A673 (cell line): ENCODE measurements at places on chromosomes 5 and 9. TPM values are rescaled to one million over a fixed set of nuclear protein-coding genes. Genes with fewer than 3 reads are reported as not detected.

Gene TAF1L
- total RNA-seq = not detected in 2 replicates

- H3K4me3 ChIP-seq = no peak overlapping the region
- no peak for DNase-seq
- no peak overlapping the region for H3K27ac ChIP-seq
- H3K36me3 ChIP-seq = no peaks in the 10 kb centered on the region
Observed at GRCh38 chr5:82104872-82105271, 133.0 kb downstream of the ATG10 start.

Gene OLFM1
- total RNA-seq = 278 and 308 TPM in 2 replicates

DNA sequence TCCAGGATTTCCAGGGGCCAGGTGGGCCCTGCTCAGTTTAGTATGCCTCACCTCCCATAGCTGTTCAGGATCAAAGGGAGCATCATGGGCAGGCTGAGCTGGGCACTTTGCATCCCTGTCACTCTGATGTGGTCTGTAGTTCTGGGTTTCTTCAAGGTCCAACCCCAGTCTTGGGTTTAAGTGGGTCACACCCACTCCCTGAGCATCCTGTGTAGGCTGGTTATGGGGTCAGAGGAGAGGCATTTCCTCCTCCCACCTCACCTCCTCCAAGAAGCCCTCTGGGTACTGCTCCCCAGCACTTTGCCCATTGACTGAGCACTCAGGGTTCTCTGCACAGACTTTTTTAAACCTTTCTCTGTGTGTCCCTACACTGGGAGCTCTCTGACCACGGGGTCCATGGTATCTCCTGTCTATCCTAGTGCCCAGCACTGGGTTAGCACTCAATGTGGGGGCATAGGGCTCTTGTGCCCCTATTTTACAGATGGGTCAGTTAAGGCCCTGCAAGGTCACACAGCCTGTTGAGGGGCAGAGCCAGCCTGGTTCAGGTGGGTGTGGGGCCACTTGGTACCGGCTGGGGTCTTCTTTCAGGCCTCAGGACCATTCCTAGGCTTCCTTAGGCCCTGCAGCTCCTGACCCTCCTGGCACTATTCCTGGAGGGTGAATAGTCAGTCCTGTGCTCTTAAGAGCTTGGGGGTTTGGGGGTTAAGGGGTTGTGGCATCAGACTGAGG lies 19.0 kb downstream of the CXXC5 start:
- no peaks in the 10 kb centered on the region for H3K36me3 ChIP-seq
- H3K27ac ChIP-seq = peak overlapping the region; percentile 91
- DNase-seq = no peak
- H3K27me3 ChIP-seq = no peaks in the 10 kb centered on the region

GRCh38 chr5:155290937-155291336 lies 277.4 kb downstream of the KIF4B start:
- H3K27ac ChIP-seq = no peak overlapping the region
- no peaks in the 10 kb centered on the region for H3K36me3 ChIP-seq
- no peaks in the 10 kb centered on the region for H3K27me3 ChIP-seq
- DNase-seq = no peak
- no peaks in the 10 kb centered on the region for H3K4me1 ChIP-seq

- no peak overlapping the region for H3K27ac ChIP-seq
- H3K27me3 ChIP-seq = no peaks in the 10 kb centered on the region
- DNase-seq = no peak
- H3K4me3 ChIP-seq = no peak overlapping the region
- H3K4me1 ChIP-seq = peaks cover 17% of the 10 kb centered on the region
- H3K36me3 ChIP-seq = no peaks in the 10 kb centered on the region
Observed at GRCh38 chr9:75389101-75389500, 300.8 kb downstream of the OSTF1 start.

Gene PAEP
- not detected in 2 replicates for total RNA-seq

Gene RGS7BP
- total RNA-seq = 3.1 TPM in 2 replicates

DNA sequence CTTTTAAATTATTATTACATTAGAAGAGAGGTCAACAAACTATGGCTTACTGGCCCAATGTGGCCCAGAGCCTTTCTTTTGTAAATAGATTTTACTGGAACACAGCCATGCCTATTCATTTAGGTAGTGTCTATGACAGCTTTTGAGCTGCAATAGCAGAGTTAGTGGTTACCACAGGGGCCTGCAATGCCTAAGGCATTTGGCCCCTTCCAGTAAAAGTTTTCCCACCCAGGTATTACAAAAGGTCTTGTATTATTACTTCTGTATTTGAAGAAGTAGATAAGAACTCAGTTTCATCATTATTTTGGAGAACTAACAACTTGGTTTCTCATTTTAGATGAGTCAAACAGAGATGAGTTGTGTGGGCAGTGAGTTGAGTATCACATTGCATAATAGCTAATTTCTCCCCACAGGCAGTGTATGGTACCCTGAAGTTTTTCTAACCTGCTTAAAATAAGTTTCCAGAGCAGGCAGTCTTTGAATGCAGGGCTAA lies 9.5 kb downstream of the MTRR start:
- H3K4me1 ChIP-seq = peaks cover 30% of the 10 kb centered on the region
- H3K27ac ChIP-seq = no peak overlapping the region
- H3K27me3 ChIP-seq = no peaks in the 10 kb centered on the region
- peaks cover 65% of the 10 kb centered on the region for H3K36me3 ChIP-seq
- no peak overlapping the region for H3K4me3 ChIP-seq

GRCh38 chr5:124161266-124161665 lies 585.2 kb downstream of the ZNF608 start:
- H3K27ac ChIP-seq = no peak overlapping the region
- H3K36me3 ChIP-seq = no peaks in the 10 kb centered on the region
- H3K4me3 ChIP-seq = no peak overlapping the region
- no peaks in the 10 kb centered on the region for H3K4me1 ChIP-seq

- H3K4me1 ChIP-seq = no peaks in the 10 kb centered on the region
- H3K27me3 ChIP-seq = peaks cover 31% of the 10 kb centered on the region
- no peak overlapping the region for H3K27ac ChIP-seq
- no peaks in the 10 kb centered on the region for H3K36me3 ChIP-seq
- no peak for DNase-seq
Observed at GRCh38 chr5:6572825-6573380, 59.9 kb downstream of the NSUN2 start.

DNA sequence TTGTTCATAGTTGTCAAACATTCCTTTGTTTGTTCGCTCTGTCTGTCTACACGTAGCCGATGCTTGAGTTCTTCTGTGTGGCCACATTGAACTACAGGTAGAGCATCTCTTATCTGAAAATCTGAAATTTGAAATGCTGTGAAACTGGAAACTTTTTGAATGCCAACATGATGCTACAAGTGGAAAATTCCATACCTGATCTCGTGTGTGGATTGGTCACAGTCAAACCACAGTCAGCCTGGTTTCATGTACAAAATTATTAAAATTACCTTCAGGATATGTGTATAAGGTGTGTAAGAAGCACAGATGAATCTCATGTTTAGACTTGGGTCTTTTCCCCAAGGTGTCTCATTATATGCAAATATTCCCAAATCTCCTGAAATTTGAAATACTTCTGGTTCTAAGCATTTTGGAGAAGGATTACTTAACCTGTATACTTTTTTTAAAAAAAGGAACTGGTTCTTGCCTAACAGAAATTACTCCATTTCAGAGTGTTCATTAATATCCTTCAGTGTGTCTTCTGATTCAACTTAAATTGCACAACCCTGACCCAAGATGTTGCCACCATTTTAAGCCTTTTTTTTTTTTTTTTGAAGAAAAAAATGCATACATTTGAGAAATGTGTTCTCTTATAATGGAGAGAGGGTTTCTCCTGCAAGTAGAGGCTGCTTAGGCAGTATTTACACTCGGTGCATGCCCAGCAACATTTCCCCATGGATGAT lies 254.3 kb downstream of the MAST4 start:
- peaks cover 6% of the 10 kb centered on the region for H3K4me1 ChIP-seq
- H3K36me3 ChIP-seq = no peaks in the 10 kb centered on the region
- H3K27me3 ChIP-seq = no peaks in the 10 kb centered on the region

GRCh38 chr9:20570087-20570486 lies 52.2 kb downstream of the MLLT3 start:
- no peaks in the 10 kb centered on the region for H3K27me3 ChIP-seq
- H3K27ac ChIP-seq = no peak overlapping the region
- no peak for DNase-seq
- H3K4me3 ChIP-seq = no peak overlapping the region

GRCh38 chr5:146048994-146049703 lies 56.2 kb downstream of the PLAC8L1 start:
- peak overlapping the region; percentile 64 for H3K27ac ChIP-seq
- no peaks in the 10 kb centered on the region for H3K27me3 ChIP-seq
- no peak overlapping the region for H3K4me3 ChIP-seq

Gene SHROOM1
- total RNA-seq = 0.28 and 0.54 TPM in 2 replicates

- H3K36me3 ChIP-seq = no peaks in the 10 kb centered on the region
- H3K27ac ChIP-seq = no peak overlapping the region
Observed at GRCh38 chr9:136019041-136019680, 58.0 kb upstream of the UBAC1 start.

DNA sequence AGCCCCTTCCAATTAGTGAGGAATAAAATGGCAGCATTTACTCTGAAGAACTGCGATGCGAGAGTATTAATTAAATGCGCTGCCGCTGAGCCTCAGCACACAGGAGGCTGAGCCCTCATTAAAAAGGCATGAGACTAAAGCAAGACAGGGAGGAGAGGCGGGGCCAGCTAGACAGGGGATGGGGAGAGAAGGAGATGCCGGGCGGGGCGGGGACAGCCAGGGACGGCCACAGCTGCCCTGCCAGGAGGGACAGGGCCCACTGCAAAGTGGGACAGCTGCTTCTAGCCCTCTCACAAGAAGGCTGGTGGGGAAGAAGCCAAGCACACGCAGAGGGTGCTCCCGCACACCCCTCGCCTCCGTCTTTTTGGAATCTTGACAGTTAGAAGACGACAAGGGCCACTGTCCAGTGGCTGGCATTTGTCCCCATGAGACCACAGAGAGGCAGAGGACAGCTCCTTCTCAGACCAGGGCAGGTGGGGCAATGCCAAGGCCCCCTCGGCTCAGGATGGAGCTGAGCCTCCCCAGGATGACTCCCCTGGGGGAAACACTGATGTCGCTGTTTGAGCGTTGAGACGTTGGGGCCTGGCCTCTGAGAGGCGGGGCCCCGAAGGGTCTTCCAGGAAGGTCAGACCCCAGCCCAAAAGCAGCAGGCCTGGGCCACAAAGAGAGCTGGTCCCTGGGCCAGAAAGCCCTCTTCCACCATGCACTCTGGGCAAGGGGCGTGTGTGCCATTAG lies 26.9 kb downstream of the ADAMTS2 start:
- H3K4me1 ChIP-seq = no peaks in the 10 kb centered on the region
- no peak overlapping the region for H3K4me3 ChIP-seq
- no peaks in the 10 kb centered on the region for H3K27me3 ChIP-seq

Gene ALG2
- 27.6 and 30.1 TPM in 2 replicates for total RNA-seq

GRCh38 chr5:170963521-170963920 lies 101.7 kb downstream of the RANBP17 start:
- no peak overlapping the region for H3K4me3 ChIP-seq
- no peaks in the 10 kb centered on the region for H3K36me3 ChIP-seq
- no peaks in the 10 kb centered on the region for H3K27me3 ChIP-seq
- no peaks in the 10 kb centered on the region for H3K4me1 ChIP-seq
- no peak overlapping the region for H3K27ac ChIP-seq

DNA sequence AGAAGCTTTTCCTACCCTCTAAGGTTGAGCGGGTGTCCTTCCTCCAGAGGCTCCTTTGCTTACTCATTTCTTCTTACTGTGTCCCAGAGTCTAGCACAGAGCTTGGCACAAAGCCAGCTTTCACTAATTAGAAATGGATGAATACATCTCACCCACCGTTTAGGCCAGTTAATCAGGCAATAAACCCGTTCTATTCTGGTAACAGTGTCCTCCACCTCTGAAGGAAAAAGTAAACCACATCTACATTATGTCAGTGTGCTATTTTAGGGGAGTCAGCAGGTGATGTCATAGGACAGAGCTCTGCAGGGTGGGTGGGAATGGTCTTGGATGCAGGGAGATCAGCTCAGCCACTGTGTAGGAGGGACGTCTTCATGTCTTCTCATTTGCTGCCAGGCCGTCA lies 109.2 kb downstream of the OSTF1 start:
- no peaks in the 10 kb centered on the region for H3K36me3 ChIP-seq
- no peak overlapping the region for H3K27ac ChIP-seq
- H3K4me1 ChIP-seq = no peaks in the 10 kb centered on the region
- DNase-seq = peak; percentile 19
- H3K27me3 ChIP-seq = peaks cover 16% of the 10 kb centered on the region

DNA sequence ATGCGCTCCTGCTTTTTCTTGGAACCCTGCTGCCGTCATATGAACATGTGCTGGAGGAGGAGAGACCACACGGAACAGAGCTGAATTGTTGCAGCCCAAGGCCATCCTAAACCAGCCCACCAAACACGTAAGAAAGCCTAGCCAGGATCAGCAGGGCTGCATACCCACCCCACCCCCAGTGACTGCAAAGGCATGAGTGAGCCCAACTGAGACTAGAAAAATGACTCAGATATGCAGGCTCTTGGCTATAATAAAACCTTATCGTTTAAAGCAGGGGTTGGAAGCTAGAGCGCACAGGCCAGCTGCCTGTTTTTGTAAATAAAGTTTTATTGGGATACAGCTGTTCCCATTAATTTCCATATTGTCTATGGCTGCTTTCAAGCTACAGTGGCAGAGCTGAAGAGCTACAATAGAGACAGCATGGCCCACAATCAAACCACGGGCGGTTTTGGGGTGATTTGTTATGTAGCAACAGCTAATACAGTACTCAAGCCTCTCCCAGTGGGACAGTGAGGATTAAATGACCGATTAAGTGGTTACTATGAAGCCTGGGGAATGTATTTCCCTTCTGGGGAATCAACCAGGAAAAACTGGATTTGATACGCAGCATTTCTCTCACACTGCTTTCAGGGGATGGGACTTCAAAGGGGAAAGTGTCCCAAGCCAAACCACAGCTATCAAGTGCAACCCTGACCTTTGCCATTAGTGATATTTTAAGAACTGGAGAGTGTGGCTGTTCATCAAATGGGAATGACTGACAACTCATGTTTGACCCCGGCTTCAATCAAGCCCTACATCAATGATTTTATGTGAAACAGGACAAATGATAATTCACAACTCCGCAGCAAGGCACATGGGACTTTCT lies 6.3 kb downstream of the SHB start:
- no peaks in the 10 kb centered on the region for H3K36me3 ChIP-seq
- H3K27me3 ChIP-seq = no peaks in the 10 kb centered on the region
- peaks cover 51% of the 10 kb centered on the region for H3K4me1 ChIP-seq
- peak overlapping the region; percentile 30 for H3K27ac ChIP-seq
- DNase-seq = no peak

- no peaks in the 10 kb centered on the region for H3K36me3 ChIP-seq
- H3K27me3 ChIP-seq = no peaks in the 10 kb centered on the region
- H3K27ac ChIP-seq = no peak overlapping the region
- no peak overlapping the region for H3K4me3 ChIP-seq
Observed at GRCh38 chr5:34598177-34598794, 57.8 kb upstream of the RAI14 start.

- H3K4me1 ChIP-seq = peaks cover 12% of the 10 kb centered on the region
- no peak overlapping the region for H3K27ac ChIP-seq
- no peak for DNase-seq
- no peak overlapping the region for H3K4me3 ChIP-seq
- H3K36me3 ChIP-seq = no peaks in the 10 kb centered on the region
- no peaks in the 10 kb centered on the region for H3K27me3 ChIP-seq
Observed at GRCh38 chr5:31106691-31107090, 86.8 kb upstream of the CDH6 start.

Gene SUSD3
- not detected in 2 replicates for total RNA-seq

- H3K4me3 ChIP-seq = peak within 1 kb of the TSS; percentile 28
- no peaks in the 10 kb centered on the region for H3K36me3 ChIP-seq
- H3K27me3 ChIP-seq = peaks cover 20% of the 10 kb centered on the region
- DNase-seq = peak; percentile 50
Observed at GRCh38 chr5:168528521-168529373, at the start of gene FBLL1. TSS of gene FBLL1 (plus strand) at chr5:168529305. CDS start at chr5:168529505, 200 bp downstream.

Gene SPACA9
- total RNA-seq = 2.1 and 4.3 TPM in 2 replicates
